ENCODE measurements at places on chromosomes 2 and 18.

GRCh38 chr18:6367208-6367607 lies 47.5 kb downstream of the L3MBTL4 start:
- DNase-seq = no peak

GRCh38 chr18:9335697-9336045 lies 1.1 kb downstream of the TWSG1 start:
- DNase-seq = no peak

GRCh38 chr2:201600906-201601305 lies 42.4 kb downstream of the TMEM237 start:
- DNase-seq = no peak

DNA sequence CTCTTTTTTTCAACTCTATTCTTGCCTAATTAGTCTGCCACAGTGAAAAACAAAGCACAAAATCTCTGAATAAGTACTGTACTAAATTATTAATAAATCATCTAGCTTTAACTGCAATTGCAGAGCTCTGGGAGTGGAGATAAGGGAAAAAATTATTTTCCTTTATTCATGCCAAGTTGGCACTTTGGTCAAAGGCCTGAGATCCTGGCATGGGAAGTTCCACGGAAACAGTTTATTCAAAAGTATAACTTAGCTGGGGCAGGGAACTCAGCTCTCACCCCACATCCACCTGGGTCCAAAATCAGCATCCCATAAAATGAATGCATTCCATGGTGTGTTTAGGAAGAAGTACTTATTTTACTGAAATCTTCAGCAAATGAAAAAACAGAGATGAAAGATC lies 185.2 kb upstream of the APCDD1 start:
- no peak for DNase-seq

GRCh38 chr2:219985017-219985416 lies 357.6 kb downstream of the SLC4A3 start:
- DNase-seq = no peak

- DNase-seq = no peak
These were observed 229.9 kb upstream of the HDAC4 start for GRCh38 chr2:239630618-239631286.

- no peak for DNase-seq
These were observed 46.4 kb upstream of the SIX3 start for GRCh38 chr2:44895061-44895460.

- no peak for DNase-seq
These were observed 333.4 kb upstream of the RAB6C start for GRCh38 chr2:129646107-129646506.

GRCh38 chr2:138777996-138778395 lies 2.2 kb downstream of the NXPH2 start:
- no peak for DNase-seq

DNA sequence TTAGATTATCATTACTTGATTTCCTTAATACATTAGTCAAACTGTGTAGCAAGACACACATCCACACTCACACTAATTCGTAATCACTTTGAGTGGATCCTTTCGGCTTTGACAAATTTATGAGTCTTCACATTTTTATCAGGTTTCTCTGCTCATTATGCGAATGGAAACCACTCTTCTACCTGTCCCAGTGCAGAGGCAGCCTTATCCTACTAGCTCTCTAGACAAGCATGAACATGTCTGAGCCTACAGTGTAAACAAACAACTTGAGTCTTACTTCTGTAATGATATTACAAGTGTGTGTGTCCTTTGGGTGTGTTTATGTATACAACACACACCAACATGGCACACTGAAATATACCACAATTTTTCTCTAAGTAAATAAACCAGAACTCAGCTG lies 361.9 kb upstream of the CHST9 start:
- no peak for DNase-seq

DNA sequence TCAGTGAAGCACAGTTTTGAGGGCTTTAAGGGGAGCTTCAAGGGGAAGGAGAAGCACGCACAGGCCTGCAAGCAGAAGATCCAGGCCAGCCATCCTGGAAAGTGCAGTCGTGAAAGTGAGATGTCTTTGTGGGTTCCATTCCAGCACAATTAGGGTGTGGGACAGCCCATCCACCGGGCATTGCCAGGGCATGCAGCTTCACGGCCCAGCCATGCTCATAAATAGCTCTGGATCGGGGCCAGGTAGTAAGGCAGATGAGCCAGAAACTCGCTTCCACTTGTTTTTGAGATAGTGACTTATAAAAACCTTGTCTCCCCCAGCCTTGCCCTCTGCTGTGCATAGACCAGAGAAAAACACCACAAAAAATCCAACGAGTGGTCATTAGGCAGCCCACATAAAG lies 21.0 kb downstream of the KDSR start:
- no peak for DNase-seq

Data from COR-L47 (cell line).